ENCODE measurements at places on chromosomes 2 and 18.

- DNase-seq, result peak; percentile 62
These were observed 17.9 kb upstream of the CAVIN2 start for GRCh38 chr2:191864628-191865374.

GRCh38 chr2:134135793-134136192 is 118.1 kb upstream of the MGAT5 start:
- no peak for DNase-seq

DNA sequence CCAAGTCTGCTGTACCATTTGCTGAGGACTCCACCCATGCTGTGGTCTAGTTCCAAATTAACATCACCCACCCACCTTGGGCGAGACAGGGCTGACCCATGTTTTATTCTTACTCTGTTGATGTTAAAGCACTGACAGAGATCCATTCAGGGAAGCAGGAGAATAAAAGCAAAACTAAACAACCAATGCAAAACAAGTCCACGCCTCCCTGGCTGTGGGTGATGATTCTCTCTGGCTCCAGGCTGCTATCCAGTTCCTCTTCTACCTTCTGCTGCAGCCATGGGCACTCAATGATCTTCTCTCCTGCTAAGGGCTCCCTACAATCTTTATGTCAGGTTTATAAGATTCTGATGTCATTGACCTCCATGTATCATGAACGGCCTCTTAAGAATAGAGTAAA is 786.6 kb upstream of the ID2 start:
- DNase-seq, result no peak

DNA sequence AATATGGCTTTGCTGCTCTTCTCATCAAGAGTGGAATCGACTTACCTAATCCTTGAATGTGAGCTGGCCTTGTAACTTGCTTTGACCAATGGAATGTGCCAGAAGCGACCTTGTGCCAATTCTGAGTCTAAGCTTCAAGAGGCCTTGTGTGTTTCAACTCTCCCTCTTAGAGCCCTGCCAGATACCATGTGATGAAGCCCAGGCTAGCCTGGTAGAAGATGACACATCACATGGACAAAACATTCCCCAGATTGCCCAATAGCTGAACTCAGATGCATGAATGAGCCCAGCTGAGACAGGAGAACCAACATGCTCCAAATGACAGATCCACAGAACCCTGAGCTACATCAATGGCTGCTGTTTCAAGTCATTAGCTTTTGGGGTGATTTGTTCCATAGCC is 4.2 kb upstream of the KLHL14 start:
- peak; percentile 2 for DNase-seq

DNA sequence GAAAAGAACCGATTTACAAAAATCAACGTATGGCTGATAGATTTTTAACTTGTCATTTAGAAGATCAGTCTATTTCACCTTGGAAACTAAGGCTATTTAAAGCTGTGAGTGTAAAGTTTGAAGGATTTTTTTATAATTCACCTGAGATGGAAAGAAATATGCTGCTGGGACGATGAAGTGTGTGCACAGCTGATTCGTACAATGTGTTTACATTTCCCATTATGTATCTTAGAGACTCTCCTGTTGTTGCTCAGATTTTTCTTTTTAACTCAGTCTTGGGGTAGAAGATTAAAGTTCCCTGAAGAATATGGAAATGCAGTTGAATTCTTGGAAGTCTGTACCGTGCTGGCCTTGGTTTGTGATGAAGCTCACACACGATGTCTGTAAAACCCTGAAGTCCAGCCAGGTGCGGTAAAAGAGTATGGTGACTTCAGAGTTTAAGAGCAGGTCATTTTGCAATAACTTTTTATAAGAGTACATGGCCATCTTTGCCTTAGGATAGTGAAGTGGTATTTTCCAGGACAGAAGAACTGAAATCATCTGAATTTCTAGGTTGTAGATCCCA is 250.1 kb downstream of the PRKCE start:
- DNase-seq, result no peak

DNA sequence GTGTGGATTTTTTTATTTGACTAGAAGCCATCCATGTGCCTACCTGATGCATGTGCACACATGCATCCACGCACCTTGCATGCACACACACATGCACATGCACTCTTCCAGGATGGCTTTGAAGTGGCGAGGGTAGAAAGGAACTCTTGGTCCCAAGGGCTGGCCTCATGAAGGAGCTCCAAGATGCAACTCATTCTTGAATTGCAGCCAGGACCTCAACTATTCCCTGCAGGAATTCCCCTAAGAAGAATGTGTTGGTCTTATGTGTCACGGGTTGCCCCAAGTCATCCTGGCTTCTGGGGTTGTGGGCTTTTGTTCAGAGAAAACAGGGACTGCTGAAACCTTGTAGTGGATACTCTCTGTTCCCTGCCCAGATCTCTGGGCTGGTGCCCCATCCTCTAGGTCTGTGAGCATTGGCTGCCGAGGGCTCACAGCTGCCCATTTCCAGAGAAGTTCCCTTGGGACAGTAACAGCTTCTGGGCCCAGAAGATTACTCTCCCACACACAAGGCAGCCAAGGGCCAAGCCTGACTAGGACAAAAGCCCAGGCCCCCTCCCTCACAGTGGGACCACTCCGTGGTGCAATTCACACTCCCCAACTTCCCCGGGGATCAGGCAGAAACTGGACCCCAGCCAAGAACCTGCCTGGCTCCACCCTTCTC is 137.6 kb downstream of the COPS8 start:
- DNase-seq, result peak; percentile 100

DNA sequence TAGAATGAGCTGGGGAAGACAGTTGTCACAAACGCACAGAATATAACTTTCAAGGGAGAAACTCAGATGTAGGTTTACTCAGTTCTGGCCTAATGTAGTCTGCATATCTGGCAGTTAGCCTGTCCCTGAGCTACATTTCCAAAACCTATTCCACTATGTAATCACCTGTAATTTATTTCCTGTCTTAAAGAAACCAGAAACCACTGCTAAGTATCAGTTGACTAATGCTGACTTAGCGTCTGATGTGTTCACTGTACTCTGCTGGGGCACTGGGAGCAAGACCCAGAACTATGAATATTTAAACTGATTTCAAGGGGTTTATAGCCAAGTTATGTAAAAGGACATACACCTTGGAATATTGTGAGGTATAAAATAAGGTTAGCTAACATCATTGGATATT is 1995.2 kb upstream of the PIK3C3 start:
- DNase-seq, result no peak

Data from fibroblast of skin of back (primary cell).